Suppressor macrophage treated with lipopolysaccharide for 1 hour (primary cell): ENCODE measurements at places on chromosomes 2 and 18.

DNA sequence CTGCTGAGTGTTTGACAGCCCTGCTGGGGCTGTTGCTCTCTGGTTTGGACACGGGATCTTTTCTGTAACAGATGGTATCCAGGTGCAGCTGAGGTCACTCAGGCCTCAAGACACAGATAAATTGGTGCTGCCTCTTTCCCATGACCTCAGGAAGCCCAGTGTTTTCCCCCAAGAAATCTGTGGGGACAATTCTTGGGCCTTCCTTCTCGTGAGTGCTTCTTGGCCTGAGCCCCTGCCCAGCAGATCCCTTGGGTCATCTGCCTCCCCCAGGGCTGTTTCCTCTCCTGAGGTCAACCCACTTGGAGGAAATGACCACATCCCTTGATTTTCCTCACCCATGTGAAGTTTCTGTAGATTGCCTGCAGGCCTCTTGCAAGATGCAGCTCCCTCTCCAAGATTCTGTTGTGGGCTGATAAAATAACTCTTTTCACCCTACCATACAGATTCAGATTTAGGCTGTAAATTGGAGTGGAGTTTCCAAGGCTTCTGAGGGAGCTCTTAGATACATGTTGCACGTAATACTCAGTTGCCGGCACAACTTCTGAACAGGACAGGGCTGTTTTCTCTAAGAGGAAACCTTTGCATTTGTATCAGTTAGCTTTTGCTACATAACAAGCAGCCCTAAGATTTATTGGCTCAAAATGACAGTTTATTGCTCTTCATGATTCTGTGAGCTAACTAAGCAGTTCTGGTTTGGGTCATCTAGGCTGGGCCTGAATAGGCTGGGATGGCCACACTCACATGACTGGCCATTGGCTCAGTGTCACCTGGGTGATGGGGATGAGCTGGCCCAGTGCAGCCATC is 13.1 kb downstream of the ZAP70 start:
- DNase-seq = peak; percentile 23

DNA sequence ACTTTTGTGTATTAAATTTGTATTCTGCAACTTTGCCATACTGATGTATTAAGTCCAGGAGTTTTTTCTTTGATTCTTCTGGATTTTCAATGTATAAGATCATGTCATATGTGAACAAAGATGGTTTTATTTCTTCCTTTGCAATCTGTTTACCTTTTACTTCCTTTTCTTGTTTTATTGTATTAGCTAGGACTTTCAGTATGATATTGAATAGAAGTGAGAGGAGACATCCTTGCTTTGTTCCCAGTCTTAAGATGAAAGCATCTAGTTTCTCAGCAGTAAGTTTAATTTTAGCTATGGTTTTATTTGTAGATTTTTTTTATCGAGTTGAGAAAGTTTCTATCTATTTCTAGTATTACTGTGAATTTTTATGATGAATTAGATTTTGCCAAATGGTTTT is 25.5 kb downstream of the VRK2 start:
- DNase-seq = no peak

DNA sequence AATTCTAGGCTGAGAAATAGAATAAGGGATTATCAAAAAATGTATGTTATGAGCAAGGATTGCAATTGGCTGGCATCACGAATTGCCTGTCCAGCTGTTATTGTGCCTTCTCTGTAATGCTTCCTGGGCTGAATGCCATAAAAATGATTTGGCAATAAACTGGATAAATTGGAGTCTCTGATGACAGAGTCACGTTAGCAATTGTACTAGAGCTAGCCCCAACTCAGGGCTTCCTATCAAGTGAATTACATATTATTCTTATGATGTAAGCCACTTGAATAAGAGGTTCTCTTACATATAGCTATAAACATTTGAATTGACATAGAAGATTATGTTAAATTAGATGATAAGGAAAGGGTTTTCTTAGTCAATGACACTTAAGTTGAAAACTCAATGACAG is 607.5 kb upstream of the REG3G start:
- no peak for DNase-seq

GRCh38 chr18:54360406-54360805 is 2.7 kb downstream of the C18orf54 start:
- no peak for DNase-seq
